ENCODE measurements at places on chromosomes 6 and 20.

DNA sequence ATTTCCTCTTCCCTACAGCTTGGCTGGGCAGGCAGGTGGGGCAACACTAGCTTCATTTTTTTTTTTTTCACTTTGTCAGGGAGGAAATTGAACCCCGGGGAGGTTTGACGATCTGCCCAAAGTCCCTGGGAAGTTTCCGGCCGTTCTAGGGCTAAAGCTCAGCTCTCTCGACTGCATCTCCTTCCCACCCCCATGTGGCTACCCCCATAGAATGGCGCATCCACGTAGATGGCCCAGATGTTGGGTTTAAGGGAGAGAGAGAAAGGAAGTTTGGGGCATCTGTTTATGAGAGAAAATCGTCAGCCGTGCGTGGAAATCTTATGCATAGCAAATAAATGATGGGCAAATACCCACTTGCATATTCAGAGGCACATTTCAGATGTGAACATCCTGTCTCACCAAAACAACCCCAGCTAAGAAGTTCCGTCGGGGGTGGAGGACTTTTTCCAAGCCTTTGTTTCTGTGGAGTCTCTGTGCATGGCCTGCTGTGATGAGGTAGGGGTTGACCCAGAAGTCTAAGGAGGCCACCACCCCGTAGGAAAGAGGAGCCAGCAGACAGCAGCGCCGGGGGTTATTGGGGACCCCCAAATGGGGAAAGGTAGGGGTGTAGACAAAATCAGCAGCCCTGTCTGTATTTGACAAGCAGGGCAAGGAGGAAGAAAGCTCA is 40.5 kb upstream of the ZNF831 start:
- DNase-seq = peak; percentile 17

DNA sequence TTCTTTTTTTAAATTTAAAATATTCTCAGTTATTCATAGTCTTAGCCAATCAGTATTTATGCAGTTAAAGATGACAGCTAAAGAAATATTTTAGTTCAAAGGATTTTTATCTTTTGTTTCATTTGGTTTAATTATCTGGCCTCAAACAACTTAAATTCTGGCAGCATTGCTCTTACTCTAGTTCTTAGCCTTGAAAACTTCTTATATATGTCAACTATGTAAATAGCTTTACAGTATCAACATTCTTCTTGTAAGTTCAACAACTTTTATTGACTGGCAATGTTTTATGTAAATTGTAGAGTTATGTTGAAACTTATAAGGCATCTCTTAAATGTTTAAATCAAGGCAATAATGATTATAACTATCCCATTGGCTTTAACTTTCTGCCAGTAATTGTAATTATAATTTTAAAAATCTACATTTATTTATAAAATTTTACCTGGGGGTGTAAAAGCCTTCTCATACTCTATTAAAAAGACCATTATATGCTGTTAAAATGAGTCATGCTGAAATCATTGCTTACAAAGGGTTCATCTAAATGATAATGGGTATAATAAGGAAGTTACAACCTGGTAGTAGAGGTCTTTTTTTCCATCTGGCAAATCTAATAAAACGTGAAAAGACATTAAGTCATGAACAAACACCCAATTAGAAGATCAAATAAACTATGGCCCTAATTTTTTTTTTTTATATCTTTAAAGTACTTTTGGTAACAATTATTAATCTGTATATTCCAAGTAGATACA is 45.8 kb upstream of the FAM184A start:
- no peak for DNase-seq

DNA sequence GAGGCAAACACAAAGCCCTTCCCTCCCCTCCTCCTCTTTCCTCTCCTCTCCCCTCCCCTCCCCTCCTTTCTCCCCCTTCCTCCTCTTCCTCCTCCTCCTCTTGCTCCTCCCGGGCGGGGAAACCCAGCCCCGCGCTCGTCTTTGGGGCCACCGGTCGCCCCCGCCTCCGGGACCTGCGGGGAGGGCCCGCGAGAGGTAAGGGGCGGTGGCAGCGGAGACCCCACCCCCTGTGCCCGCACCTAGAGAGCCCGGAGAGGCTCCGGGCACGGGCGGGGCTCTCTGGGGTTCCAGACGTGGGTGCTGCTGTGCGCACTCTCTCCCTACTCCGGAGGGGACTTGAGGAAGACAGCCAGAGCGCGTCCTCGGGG is at the start of gene RIN2:
Gene RIN2, plus strand, starts transcription at position 126 of the 368 bp plus-strand sequence. CDS start 131,344 bp downstream, outside the sequence.
- no peak for DNase-seq

- DNase-seq = no peak
These were observed 252.8 kb upstream of the CDH4 start for GRCh38 chr20:60999250-60999649.

DNA sequence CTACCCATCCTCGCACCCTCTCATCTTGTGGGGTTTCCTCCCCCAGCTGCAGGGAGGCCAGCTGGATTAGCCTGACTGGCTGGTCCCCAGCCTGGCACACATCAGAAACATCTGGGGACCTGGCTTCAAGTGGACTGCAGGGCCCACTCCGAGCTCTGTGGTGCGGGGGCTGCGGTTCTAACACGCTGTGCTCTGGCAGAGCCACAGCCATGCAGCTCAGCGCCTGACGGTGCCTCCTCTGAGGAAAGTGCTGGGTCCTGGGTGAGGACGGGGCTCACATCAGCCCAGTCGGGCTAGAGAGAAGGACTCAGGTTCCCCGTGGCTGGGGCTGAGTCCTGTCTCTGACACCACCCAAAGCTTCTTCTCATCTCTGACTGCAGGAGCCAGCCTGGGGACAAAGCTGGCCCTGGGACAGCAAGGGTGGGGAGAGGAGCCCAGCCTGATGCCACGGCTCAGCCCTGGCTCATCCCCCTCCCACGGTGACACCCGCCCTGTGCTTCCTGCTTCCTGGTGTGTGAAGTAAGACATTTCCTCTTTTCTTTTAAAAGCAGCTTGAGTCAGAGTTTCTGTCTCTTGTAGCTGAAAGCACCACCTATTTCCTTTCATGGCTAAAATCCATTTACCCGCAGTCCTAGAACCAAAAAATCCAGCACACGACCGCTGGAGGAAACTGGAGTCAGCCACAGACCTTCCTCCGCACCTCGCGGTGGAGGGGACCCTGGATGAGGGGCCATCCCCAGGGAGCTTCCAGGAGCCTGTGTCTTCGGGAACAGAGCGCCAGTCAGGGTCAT is 127.4 kb upstream of the AFDN start:
- no peak for DNase-seq

GRCh38 chr6:72401865-72402264 is 220.0 kb upstream of the KCNQ5 start:
- DNase-seq = no peak

All from cerebellar cortex (tissue), 1 donor.